Activated CD8-positive, alpha-beta T cell treated with anti-CD3 and anti-CD28 coated beads for 36 hours (primary cell): ENCODE measurements at places on chromosomes 11 and 22. TPM values are rescaled to one million over a fixed set of nuclear protein-coding genes. Genes with fewer than 3 reads are reported as not detected.

DNA sequence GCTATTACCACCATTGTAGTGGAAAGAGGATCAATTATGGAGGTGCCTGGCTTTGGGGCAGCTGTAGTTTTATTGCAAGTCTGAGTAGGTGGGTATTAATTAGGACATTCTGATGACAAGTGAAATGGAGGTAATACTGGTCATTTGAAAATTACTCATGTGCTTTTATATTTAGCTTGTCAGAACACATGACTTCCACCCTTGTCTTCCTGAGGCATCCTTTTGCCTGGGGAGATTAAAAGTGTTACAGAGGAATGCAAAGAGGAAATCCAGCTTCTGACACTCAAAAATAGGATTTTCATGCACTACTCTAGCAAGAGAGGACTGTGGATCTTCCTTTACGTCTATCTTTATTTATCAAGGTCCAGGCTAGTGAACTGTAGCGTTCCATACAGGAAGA, 44.7 kb upstream of the CAPRIN1 start:
- H3K27ac ChIP-seq, result no peak overlapping the region
- H3K36me3 ChIP-seq, result no peaks in the 10 kb centered on the region
- H3K4me1 ChIP-seq, result no peaks in the 10 kb centered on the region
- H3K27me3 ChIP-seq, result peaks cover 3% of the 10 kb centered on the region
- H3K4me3 ChIP-seq, result no peak overlapping the region

DNA sequence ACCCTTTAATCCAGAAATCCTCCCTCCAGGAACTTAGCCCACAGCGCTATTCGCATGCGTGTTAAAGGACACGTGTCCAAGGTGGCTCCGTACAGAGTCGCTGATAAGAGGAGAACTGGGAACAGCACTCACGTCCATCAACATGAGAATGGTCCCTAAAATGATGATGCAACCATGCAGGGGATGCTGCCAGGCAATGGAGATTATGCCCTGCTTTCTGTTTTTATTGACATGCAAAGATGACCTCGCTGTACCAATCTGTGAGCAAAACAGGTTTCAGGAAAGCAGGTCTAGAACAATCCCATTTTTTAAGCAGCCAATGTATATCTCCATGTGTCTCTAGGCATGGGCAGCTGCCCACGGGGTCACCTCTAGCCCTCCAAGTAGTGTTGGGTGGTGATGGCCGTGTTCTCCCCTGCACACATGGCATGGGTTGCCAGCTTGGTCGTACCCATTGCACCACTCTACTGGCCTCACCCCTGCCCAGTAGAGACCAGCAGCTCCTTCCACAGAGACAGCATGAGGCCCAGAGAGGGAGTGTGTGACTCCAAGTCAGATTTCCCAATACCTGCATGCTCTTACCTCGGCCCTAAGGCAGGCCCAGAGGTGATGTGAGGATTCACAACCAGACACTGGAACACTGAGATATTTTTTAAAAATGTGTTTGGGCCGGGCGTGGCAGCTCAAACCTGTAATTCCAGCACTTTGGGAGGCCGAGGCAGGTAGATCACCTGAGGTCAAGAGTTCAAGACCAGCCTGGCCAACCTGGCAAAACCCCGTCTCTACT, 68.3 kb upstream of the LINC01488 start:
- peaks cover 4% of the 10 kb centered on the region for H3K4me1 ChIP-seq
- no peak for DNase-seq
- H3K27me3 ChIP-seq, result peaks cover 6% of the 10 kb centered on the region
- no peaks in the 10 kb centered on the region for H3K36me3 ChIP-seq
- no peak overlapping the region for H3K4me3 ChIP-seq

The FOLR2 gene
- not detected for total RNA-seq

DNA sequence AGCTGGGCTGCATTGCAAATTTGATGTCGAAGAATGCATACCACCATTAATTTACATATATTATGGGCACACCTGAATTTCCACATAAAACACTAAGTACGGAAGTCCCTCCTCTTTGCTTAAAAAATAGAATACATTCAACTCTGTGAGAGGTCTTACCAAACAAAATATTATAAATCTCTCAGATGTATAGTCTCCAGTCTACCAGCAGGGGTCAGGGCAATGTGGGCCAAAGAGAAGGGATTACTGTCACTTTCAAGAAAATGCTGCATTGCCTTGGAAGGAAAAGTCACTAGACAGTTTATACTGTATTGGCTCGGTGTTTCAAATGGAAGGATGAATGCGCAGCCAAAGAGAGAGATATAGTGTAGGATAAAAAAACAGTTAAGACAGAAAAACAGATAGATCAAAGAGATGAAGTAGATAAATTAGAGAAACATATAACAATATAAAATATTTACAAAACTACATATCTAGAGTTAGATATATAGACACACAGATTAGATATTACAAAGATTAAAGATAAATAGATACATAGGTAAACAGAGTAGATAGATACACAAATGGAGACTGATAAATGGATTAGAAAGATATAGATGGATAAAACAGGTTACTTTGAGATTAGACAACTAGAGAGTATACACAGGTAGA, 20.9 kb downstream of the SERGEF start:
- H3K4me1 ChIP-seq, result peaks cover 2% of the 10 kb centered on the region
- no peak overlapping the region for H3K4me3 ChIP-seq
- no peak overlapping the region for H3K27ac ChIP-seq
- H3K27me3 ChIP-seq, result no peaks in the 10 kb centered on the region

DNA sequence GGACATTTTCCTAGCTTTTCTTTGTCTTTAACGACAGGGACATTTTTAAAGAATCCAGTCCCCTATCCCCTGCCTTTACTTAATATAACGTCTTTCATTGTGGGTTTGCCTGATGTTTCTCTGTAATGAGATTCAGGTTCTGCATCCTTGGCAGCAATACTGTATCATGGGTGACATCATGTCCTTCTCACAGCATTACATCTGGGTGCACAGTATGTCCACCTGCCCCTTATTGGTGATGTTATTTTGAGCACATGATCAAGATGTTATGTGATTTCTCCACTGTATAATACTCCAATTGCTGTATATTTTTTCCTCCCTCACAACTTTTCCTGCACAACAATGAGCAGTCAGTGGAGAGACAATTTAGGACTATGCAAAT, 9.7 kb upstream of the STK33 start:
- H3K4me3 ChIP-seq, result no peak overlapping the region
- DNase-seq, result no peak
- H3K27ac ChIP-seq, result no peak overlapping the region
- H3K4me1 ChIP-seq, result no peaks in the 10 kb centered on the region
- peaks cover 18% of the 10 kb centered on the region for H3K27me3 ChIP-seq
- H3K36me3 ChIP-seq, result no peaks in the 10 kb centered on the region

DNA sequence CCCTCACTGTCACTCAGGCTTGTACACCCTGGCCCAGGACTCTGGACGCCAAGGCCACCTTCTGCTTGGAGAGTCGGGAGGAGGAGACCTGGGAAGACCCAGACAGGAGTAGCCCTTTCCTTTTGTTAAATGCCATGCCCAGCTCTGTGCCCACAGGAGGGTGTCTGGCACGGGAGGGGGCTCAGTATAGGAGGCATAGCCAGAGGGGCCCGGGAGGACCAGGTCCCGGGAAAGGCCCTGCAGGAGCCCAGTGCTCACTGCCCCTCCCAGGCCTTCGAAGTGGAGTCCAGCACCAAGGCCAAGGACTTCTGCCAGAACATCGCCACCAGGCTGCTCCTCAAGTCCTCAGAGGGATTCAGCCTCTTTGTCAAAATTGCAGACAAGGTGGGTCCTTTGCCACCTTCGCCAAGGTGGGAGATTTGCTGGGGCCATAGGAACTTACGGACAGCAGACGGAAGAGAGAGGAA, 79.0 kb downstream of the MYO7A start:
- H3K4me3 ChIP-seq, result no peak overlapping the region
- no peak overlapping the region for H3K27ac ChIP-seq
- H3K27me3 ChIP-seq, result no peaks in the 10 kb centered on the region
- DNase-seq, result no peak

The POU2AF1 gene
- 3.6 TPM for total RNA-seq

DNA sequence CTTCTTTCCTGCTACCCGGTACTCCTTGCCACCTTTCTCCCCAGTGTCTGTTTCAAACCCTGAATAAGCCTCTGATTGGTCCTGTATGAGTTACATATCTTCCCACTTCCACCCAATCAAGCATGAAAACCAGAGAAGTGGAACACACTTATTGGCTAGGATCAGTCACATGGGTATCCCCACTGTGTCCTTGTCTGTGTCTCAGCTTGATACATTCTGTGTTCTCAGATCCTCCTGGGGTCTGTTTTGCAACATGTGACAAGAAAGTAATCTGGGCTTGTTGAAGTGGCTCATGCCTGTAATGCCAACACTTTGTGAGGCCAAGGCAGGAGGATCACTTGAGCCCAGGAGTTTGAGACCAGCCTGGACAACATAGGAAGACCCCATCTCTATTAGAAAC, 23.9 kb downstream of the MCHR1 start:
- H3K36me3 ChIP-seq, result no peaks in the 10 kb centered on the region
- H3K27ac ChIP-seq, result no peak overlapping the region
- no peaks in the 10 kb centered on the region for H3K27me3 ChIP-seq
- peaks cover 10% of the 10 kb centered on the region for H3K4me1 ChIP-seq
- H3K4me3 ChIP-seq, result no peak overlapping the region
- no peak for DNase-seq

The PLEKHA7 gene
- total RNA-seq, result 6.6 TPM

DNA sequence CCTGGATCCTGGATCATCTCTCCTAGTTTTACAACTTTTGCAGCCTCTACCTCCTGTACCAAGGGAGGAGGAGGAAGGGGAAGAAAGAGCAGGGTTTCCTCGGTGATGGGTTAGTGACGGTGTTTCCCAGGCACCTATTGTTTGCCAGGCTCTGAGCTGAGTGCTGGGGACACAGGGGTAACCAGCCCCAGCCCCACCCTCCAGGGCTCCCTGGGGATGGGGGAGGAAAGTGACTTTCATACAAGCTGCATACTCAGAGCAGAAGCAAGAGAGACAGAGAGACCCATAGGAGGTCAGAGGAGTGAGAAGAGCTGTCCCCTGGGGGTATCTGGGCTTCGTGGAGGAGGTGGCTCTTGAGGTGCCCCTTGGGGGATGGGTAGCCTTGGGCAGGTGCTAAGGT, 89.4 kb upstream of the THY1 start:
- H3K36me3 ChIP-seq, result no peaks in the 10 kb centered on the region
- no peak overlapping the region for H3K4me3 ChIP-seq
- peaks cover 15% of the 10 kb centered on the region for H3K4me1 ChIP-seq
- no peak for DNase-seq

GRCh38 chr22:48975316-48975741, 852.3 kb downstream of the BRD1 start:
- no peak for DNase-seq
- H3K27ac ChIP-seq, result no peak overlapping the region
- no peaks in the 10 kb centered on the region for H3K4me1 ChIP-seq
- peaks cover 9% of the 10 kb centered on the region for H3K27me3 ChIP-seq
- H3K36me3 ChIP-seq, result no peaks in the 10 kb centered on the region

GRCh38 chr22:24408630-24409029, 18.8 kb upstream of the ADORA2A start:
- H3K4me3 ChIP-seq, result no peak overlapping the region
- no peak for DNase-seq
- no peaks in the 10 kb centered on the region for H3K27me3 ChIP-seq
- H3K36me3 ChIP-seq, result peaks cover 30% of the 10 kb centered on the region
- H3K27ac ChIP-seq, result no peak overlapping the region
- peaks cover 48% of the 10 kb centered on the region for H3K4me1 ChIP-seq

DNA sequence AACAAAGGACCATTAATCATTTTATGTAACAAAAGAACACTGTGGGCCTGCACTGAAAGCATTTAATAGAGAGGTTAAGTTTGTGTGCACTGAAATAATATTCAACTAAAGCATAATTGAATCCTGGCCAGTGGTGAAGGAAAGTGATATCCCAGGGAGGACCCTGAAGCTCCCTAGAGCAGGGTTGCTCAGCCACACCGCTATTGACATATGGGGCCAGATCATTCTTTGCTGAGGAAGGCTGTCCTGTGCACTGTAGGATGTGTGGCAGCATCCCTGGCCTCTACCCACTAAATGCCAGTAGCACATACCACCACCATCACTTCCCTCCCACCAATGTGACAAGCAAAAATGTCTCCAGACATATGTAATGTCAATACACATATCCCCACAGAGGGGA, 166.1 kb upstream of the MTNR1B start:
- H3K27me3 ChIP-seq, result no peaks in the 10 kb centered on the region
- no peak overlapping the region for H3K27ac ChIP-seq
- H3K4me3 ChIP-seq, result no peak overlapping the region
- H3K4me1 ChIP-seq, result no peaks in the 10 kb centered on the region
- DNase-seq, result no peak

The CLCF1 gene
- total RNA-seq, result 0.79 TPM

DNA sequence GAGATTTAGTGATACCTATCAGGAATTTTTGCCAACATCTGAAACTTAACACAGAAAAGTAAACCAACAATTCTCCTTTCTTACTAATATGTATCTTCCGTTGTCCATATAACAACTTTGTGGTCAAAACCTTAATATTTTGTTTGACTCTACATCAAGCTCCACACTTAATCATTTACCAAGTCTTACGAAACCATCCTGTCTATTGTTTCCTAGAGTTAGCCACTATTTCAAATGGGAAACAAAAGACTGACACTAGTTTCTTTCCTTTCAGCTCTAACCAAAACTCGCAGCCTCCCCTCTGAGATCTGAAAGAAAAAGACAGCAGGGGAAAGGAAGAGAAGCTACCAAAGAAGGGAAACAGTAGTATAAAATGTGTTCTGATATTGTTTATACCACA, 26.5 kb upstream of the PRDM10 start:
- H3K4me3 ChIP-seq, result no peak overlapping the region
- H3K4me1 ChIP-seq, result no peaks in the 10 kb centered on the region
- DNase-seq, result no peak
- H3K27me3 ChIP-seq, result no peaks in the 10 kb centered on the region
- H3K36me3 ChIP-seq, result no peaks in the 10 kb centered on the region

DNA sequence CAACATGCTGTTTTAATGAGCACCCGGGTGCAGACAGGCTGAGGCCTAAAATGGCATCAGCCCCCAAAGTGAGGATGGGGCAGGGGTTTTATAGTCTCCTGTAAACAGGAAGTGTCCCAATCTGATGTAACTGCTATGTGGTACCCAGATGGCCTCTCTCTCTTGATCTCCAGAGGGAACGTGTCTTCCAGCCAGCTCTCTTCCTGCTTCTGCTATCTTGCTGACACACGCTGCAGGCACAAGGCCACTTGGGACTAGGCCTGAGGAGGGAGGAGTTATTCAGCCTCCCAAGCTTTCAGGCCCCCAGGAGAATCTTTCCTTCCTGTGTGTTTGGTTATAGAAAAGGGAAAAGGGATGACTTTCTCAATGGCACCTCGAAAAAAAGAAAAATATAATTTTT, 11.4 kb upstream of the VSTM5 start:
- no peaks in the 10 kb centered on the region for H3K36me3 ChIP-seq
- no peak overlapping the region for H3K27ac ChIP-seq
- H3K27me3 ChIP-seq, result peaks cover 3% of the 10 kb centered on the region
- no peak for DNase-seq

GRCh38 chr11:16082095-16083055, 274.0 kb downstream of the SOX6 start:
- no peak overlapping the region for H3K4me3 ChIP-seq
- H3K27ac ChIP-seq, result no peak overlapping the region
- H3K36me3 ChIP-seq, result no peaks in the 10 kb centered on the region
- no peaks in the 10 kb centered on the region for H3K4me1 ChIP-seq
